CD4-positive, alpha-beta T cell treated with Interleukin-15 for 1 hour (primary cell): ENCODE measurements at places on chromosomes 16 and 17.

DNA sequence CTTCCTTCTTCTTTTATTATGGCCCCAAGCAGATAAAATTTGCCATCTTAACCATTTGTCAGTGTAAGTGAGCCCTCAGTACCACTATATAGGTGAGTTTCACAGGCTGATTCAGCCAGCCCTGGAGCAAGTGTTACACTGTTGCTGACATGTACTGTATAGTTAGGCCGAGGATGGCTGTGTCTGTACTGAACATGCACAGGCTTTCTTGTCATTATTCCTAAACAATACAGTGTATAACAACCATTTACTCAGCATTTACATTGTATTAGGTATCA lies 53.7 kb downstream of the AMFR start:
- no peak for DNase-seq

DNA sequence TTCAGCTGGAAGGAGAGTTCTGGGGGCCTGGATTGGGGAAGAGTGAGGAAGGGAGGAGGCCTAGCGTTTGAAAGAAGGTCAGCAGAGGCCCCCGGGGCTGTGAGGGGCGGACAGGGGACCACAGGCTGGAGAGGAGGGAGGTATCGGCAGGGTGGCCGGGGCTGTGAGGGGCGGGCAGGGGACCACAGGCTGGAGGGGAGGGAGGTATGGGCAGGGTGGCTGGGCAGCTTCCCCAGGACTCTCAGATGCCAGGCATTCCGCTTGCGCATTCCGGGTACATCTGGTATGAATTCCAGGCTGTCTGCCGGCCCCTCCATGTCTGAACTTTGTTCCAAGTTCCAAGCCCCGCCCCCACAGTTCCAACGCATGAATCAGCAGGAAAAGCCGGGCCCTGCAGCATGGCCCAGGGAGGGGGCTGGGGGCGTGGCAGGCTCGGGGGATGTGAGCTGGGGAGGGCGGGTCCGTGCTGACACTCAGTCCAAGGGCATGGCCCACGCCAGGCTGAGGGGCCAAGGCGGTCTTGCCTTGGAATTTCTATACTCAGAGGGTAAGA lies 4.3 kb upstream of the TLCD2 start:
- peak; percentile 66 for DNase-seq

- no peak for DNase-seq
Measured at GRCh38 chr17:55336426-55336825, 71.7 kb downstream of the HLF start.

DNA sequence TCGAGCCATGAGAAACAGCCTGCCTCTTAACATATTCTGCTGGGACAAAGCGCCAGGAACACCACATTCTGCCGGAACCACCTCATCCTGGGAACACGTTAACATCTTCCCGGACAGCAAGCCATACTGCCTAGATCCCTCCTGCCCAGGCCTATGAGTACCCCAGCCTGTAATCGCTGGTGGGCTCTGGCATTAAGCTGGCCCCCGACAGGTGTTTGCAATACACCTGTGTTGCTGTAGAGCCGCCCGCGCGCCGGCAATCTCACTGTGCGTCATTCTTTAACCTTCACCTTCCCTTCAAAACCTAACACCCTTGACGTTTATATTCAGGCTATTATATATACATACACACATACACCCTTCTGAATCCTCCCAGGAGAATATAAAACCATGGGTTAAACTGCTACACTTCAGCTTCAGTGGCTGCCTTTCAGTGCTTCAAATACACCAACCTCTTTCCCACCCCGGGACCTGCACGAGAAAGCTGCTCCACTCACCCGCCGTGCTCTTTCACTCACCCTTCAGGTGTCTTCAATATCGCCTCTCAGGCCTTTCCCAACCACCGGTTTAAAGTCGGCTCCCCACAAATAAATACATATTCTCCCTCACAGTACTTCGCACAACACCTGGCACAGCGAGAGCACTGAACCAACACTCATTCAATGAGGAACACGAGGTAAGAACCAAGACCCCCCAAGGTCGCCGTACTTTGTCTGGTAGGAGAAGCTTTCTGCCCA lies 1.0 kb upstream of the ENDOV start:
- DNase-seq = no peak

DNA sequence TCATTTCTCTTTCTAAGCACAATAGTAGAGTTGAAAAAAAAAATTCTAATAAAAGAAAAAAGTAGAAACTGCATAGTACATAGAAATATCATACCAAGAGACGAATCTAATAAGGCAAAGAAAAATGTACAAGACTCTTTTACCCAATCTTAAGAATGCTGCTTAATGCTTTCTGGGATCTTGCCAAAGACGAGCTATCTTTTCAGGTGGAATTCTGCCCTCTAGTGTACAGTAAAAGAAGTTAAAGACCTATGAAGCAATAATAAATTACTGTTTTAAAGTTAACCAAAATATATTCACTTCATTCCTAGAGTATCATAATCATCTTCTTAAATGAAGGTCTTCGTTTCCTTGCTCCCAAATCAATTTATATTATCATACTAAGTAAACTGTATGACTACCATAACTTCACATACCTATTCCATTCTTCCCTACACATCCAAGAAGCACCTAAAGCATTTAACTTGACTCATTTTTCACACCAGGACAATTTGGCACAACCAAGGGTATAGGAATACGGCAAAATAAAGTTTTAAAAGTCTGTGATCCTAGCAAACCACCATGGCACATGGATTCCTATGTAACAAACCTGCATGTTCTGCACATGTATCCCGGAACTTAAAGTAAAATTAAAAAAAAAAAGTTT lies 47.7 kb downstream of the CFDP1 start:
- DNase-seq = no peak

DNA sequence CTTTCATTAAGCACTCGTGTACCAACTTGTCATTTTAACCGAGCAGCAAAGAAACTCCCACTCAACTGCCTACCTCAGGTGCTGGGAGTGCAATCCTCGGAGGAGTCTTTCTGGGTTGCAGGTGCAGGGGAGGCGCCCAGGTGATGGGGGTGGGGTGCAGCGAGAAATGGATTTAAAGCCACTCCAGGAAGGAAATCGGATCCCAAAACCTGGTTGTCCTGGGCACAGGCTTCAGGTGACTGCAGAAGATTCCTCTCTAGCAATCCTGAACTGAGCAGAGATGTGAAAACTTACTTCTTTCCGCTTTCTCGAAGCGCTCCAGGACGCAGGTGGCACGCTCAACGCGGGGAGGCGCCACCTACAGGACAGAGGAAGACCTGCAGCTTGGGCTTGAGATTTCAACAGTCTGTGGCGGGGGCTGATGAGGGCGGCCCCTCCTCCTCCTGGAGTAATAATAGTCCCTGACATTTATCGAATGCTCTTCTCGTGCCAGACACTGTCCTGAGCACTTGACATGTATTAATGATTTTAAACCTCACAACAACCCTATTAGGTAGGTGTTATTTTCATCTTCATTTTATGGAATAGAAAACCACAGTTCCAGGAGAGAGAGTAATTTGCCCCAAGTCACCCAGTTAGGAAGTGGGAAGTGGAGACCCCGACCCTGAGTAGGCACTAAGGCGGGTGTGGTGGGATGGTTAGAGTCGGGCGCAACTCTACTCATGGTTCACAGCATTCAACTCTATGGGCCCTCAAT lies 27.2 kb upstream of the SKAP1 start:
- peak; percentile 77 for DNase-seq

DNA sequence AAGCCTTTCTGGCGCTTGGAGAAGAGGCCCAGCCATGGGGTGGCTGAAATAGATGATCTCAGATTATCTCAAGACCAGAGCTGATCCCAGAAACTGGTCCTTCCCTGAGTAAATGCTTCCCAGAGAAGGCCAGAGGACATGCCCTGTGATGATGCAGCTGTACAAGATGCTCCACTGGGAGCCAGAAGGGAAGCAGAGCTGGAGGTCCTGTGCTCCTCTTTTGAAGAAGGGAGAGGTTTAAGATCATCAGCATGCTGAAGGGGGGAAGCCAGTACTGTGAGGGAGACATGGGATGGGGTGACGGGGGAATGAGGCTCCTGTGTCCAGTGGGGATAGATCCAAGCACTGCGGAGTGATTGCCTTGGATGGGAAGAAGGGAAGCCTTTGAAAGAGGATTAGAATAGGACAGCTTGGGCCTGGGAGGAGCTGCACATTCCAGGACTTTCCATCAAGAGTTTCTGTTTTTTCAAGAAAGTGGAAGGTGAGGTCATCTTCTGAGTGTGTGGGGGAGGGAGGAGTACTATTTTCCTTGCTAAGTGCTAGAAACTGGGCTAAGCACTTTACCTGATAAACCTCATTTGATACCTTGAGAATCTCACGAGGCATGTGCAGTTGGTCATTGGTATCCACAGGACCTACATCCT lies 16.4 kb upstream of the ALOX15B start:
- no peak for DNase-seq

- no peak for DNase-seq
Measured at GRCh38 chr16:48235556-48236136, 8.5 kb upstream of the LONP2 start.

- DNase-seq = no peak
Measured at GRCh38 chr17:56322991-56323390, 169.7 kb downstream of the ANKFN1 start.

DNA sequence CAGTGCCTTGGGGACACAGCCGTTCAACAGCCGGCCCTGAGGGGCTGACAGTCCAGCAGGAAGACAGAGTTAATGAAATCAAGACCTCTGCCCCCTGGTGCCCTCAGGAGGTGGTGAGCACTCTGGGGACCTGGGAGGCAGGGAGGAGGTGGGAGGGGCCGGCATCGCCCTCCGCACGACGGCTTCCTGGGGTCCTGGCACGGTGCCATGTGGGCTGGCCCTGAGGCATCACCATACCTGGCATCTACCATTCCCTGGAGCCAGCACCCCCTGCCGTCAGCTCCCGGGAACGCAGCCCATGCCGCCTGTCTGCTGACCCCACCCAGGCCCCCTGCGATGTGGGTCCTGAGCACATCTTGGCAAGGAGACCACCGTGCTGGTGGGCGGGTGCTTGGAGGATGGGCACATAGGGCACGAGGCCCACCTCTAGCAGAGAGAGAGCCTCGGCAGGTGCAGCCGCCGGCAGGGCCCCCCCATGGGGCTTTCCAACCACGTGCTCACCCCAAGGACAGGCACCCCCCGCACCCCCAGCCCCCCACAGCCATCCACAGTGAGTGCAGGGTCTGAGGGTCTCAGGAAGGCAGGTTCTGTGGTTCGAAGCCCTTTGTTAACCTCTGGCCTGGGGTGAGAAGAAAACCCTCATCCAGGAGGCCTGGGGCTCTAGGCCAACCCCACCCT lies 52.5 kb downstream of the ZFPM1 start:
- peak; percentile 74 for DNase-seq

GRCh38 chr16:88002211-88002610 lies 51.0 kb downstream of the BANP start:
- no peak for DNase-seq

DNA sequence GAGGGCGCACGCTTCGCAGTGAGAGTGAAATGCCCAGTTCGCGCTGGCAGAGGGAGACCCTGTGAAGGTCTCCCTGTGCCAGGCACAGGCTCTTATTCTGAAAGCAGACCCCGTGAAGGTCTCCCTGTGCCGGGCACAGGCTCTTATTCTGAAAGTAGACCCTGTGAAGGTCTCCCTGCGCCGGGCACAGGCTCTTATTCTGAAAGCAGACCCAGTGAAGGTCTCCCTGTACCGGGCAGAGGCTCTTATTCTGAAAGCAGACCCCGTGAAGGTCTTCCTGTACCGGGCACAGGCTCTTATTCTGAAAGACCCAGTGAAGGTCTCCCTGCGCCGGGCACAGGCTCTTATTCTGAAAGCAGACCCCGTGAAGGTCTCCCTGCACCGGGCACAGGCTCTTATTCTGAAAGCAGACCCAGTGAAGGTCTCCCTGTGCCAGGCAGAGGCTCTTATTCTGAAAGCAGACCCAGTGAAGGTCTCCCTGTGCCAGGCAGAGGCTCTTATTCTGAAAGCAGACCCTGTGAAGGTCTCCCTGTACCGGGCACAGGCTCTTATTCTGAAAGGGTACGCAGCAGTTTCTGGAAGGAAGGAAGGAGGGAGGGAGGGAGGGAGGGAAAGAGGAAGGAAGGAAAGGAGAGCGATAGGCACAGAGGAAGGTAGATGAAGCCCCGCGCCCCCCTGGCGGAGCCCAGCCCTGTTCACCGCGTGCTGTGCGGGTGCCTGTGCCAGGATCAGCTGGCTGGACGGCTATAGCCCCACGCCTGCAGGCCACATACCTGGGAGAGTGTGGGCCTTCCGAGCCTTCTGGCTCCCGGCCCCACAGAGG lies 55.3 kb downstream of the WDR45B start:
- DNase-seq = peak; percentile 86

DNA sequence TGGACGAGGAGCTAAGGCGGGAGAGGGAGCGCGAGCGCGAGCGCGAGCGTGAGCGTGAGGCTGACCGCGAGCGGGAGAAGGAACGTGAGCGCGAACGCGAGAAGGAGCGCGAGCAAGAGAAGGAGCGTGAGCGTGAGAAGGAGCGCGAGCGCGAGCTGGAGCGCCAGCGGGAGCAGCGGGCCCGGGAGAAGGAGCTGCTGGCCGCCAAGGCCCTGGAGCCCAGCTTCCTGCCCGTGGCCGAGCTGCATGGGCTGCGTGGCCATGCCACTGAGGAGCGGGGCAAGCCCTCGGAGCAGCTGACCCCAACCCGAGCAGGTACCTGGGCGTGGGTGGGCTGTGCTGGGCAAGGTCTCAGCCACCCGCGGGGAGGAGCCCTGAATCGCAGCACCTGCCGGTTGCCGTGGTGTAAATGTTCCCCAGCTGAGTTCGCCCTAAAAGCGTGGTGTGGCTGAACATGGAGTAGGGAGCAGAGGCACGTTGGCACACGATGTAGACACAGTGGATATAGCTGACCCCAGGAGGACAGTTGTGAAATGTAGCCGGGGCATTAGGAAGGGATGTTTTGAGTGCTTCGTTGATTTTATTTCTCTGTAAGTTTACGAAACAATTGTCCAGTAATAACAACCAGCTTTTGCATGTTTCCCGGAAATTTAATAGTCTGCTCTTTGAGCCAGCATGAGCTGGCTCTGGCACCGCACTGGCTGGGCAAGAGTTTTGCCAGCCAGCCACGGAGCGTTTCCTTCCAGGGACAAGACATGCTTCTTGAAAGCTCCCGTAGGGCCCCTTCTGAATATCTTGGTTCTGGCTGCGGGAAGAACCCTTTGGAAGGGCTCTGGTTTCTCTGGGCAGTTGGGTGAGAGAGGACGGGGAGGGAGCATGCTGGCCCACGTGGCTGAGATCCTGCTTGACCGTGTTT lies 32.1 kb downstream of the GINS2 start:
- no peak for DNase-seq

GRCh38 chr17:47280072-47280811 lies 26.6 kb downstream of the ITGB3 start:
- no peak for DNase-seq

DNA sequence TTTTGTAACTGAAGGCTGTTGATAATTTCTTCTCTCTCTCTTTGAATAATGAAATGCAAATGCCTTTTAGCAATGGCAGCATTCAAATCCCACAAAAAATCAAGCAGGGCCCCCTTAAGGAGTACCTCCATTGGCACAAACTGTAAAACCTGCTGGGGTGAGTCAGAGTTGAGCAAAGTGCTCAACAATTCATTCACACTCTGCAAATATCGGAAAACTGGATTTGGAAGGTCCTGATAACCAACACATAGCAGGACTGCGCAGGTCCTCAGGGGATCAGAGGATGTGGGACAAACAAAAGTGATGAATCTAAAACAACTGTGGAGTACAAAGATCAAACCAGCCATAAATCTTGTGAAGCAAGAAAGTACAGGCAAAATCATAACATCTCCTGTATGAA lies 5.6 kb downstream of the CMTR2 start:
- no peak for DNase-seq
